ENCODE measurements at places on chromosomes 13 and 19.
A peak's percentile ranks its signal among the peaks of the same experiment; 100 is the strongest.

DNA sequence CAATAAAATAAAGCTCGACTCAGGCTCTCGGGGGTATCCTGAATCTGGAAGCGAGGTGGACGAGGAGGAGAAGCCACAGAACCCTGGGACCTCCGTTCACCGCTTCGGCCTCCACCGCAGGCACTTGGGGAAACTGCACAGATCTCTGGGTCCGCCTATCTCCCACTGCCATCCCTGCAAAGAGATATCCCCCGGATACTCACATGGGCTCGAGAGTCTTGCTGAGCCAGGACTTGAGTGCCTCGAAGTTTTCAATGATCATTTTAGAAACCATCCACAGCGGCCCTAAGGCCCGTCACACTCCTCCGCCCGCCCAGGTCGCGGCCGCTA is 589 bp downstream of the RBM26 start:
- no peak for DNase-seq

GRCh38 chr13:30499338-30499737 is 33.6 kb upstream of the HMGB1 start:
- no peak for DNase-seq

- DNase-seq = no peak
Measured at GRCh38 chr13:114341003-114341777, 26.9 kb downstream of the CHAMP1 start.

GRCh38 chr19:55528030-55528803 is 8.7 kb downstream of the SBK2 start:
- DNase-seq = peak; percentile 84

DNA sequence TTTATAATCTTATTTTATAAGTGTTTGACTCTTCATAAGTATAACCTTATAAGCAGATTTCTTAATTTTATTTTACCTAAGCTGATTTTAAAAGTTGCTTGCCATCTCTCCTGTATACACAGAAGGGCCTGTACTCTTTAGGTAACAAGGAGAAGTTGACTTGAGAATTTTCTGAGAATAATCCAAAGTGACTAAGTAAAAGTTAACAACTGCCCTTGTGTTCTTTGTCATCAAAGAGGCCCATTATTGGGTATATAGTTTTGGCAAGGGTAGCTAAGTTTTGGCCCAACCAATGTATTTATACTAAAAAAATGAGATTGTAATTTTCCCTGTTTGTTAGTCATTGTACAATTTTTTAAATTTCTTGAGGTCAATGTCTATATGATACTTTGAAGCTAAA is 3.2 kb downstream of the LCP1 start:
- DNase-seq = no peak

DNA sequence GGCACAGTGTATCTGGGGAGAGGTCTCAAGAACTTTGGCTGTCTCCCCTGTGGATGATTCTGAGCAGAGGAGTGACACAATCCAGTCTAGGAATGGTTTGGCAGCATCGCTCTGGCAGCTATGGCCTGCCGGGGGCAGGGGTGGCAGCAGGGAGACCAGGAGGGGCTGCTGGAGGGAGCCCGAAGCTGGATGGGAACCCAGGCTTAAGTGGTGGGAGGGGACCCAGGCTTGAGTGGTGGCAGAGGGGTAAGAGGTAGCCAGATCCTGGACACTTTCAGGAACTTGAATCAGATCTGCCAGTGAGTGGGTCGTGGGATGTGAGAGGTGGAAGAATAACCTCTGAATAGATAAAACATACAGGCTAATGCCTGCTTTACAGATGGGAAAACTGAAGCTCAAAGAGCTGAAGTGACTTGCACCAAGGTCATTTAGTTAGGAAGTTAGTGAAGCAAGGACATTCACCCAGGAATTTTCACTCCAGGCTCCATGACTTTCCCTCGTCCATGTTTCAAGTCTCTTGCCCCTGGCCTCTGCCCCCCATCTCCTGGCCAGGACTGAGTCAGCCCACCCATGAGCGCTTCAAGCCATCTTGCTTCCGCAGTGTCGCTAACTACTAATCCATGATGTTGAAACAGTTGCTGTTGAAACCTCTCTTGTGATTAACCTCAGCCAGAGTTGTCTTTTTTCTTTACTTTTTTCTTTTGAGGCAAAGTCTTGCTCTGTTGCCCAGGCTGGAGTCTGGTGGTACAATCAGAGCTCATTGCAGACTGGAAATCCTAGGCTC is 29.9 kb upstream of the C1QTNF9 start:
- no peak for DNase-seq

- DNase-seq = no peak
Measured at GRCh38 chr19:39192846-39193245, 3.9 kb upstream of the NCCRP1 start.

DNA sequence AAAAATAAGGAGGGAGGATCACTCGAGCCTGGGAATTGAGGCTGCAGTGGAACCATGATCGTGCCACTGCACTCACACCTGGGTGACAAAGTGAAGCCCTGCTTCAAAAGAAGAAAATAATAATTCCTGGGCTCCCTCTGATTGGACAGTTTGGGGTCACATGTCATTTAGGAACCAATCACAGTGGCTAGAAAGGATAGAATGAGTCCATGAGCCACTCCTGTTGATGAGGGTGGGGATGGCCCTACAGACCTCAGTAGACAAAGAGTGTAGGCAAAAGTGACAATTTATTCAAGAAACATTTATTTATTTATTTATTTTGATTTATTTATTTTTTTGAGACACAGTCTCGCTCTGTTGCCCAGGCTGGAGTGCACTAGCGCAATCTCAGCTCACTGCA is 26.8 kb upstream of the ADGRE5 start:
- DNase-seq = no peak

DNA sequence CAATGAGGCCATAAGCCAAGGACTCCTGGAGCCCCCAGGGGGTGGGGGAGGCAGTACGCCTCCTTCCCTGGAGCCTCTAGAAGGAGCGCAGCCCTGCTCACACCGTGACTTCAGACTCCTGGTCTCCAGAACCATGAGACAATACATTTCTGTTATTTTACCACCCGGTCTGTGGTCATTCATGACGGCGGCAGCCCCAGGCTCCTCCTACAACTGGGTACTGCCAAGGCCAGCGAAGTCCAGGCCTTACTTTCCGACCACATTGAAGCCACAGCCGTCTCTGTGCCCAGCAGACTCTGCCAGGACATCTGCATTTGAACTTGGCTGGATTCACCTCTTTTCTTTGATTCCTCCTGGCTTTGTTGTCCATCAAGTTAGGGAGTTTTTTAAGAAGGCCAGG is 10.5 kb downstream of the GNG7 start:
- no peak for DNase-seq

- no peak for DNase-seq
Measured at GRCh38 chr19:50371914-50372475, 4.3 kb upstream of the NR1H2 start.

- no peak for DNase-seq
Measured at GRCh38 chr19:39448271-39448670, 2.9 kb downstream of the SUPT5H start.

GRCh38 chr19:50844296-50844935 is 10.3 kb upstream of the KLK3 start:
- no peak for DNase-seq

DNA sequence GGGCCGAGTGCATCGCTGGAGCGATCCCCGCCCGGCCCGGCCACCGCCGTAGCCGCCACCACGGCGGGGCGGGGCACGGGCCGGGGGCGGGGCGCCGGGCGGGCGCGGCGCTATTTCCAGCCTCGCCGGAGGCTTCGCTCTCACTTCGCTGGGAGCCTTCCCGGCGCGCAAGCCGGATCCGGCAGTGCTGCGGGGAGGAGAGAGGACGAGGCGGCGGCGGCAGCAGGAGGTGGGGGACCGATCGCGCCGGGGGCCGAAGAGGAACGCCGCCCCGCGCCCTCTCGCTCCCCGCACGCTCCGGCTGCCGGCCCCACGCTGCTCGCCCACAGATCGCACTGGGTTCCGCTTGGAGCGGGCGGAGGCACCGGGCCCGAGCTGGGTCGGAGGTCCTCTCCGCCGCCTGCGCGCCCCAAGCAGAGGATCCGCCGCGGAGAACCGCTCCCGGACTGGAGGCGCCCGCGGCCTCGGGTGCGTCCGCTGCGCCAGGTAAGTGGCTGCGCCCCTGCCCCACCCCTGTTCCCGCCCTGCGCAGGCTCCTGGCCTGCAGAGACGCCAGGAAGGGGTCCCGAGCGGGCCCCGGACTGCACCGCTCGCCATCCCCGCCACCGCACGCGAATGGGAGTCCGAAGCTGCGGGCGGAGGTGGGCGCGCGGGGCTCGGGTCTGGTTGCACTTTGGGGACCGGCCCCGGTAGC is at the start of gene CHST8:
TSS of gene CHST8 (plus strand) at position 143 of the 694 bp plus-strand sequence. CDS start 67,309 bp downstream, outside the sequence.
- DNase-seq = no peak

DNA sequence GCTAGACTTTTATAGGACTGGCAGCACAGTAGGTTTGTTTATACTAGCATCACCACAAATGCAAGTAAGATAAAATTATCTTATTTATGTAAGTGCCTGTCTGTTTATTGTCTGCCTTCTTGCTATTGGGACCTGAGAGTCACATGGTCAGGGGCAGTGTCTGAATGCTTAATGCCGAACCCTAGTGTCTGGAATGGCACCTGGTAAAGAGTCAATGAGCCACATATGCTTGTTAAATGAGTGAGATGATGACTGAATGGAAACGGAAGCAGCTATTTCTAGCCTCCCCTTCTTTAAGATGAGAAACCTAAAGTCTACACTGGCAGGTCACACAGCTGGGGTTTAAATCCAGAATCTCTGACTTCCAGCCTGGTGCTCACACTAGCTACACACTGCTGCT is 92.2 kb downstream of the STOML3 start:
- no peak for DNase-seq

GRCh38 chr13:40540328-40541044 is 126.0 kb downstream of the FOXO1 start:
- no peak for DNase-seq

DNA sequence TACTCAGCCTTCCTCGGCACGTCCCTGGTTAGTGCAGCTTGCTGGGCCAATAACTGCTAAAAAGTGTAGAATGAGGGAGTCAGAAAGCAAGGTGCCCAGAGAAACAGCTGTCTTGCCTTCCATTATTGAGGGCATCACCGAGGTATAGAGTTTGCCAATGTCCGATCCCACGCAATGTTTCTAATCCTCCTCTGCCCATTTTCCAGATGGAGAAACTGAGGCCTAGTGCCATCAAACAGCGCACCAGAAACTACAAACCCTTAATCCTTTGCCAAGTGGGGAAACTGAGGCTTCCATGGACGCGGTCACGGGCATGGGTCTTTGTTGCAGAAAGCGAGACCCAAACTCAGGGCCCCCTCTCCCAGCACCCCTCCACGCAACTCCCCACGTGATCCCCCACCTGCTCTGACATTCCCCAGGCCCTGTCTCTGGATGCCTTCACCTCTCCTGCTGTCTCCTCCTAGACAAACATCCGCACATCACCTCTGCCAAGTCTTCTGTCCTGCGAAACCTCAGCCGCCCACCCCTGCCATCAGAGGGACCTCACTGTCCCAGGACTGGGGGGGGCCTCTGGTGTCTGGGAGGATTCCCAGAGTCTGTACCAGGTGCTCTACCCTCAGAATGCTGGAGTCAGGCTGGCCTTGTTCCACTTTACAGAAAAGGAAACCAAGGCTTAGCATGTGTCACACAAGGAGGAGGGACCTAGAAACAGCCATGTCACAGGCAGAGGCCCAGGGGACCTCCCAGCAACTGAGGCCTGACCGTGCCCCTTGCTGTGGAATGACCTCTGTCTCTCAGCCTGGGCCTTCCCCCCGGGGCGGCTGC is 930 bp upstream of the PDE4C start:
- DNase-seq = no peak

- DNase-seq = no peak
Measured at GRCh38 chr13:79541426-79542049, 60.6 kb downstream of the NDFIP2 start.

DNA sequence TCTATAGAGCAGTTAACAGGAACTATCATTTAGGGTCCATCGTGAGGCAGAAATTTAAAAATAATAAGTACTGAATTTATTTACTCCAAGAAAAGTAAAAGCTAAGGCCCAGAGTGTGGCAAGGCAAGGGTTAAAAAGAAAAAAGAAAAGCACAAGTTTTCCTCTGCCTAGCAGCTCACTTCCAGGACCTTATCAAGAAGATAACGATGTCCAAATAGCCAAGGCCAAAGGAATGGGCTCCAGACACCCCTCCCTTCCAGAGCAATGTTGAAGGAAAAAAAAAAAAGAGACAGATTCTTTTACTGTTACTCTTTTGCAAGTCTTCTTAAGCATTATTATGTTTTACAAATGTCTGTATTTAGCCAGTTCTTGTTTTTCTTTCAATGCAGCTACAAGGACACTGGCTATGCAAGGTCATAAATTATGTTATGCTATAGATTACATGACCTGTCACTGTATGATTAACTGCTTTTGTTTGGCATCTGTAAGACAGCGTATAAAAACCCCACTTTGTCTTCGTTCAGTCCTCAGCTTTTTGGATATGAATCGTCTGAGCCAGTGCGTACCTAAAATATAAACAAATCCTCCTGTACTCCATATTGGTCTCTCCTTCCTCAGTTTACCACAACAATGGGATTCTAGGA is 2.9 kb upstream of the ZNF700 start:
- DNase-seq = no peak

GRCh38 chr13:70960841-70961443 is 852.7 kb upstream of the KLHL1 start:
- no peak for DNase-seq

DNA sequence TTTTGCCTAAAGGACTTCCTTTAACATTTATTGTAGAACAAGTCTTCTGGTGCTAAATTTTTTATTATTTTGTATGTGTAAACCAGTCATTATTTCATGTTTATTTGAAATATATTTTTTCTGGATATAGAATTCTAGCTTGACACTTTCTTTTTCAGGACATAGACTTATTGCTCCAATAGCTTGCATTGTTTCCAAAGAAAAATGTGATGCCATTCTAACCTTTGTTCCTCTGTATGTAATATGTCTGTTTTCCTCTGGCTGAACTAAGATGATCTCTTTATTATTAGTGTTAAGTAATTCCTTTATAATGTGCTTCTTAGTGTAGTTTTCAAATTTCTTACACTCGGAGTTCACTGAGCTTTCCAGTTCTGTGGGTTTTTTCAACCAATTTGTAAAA is 174.1 kb upstream of the STARD13 start:
- DNase-seq = no peak

DNA sequence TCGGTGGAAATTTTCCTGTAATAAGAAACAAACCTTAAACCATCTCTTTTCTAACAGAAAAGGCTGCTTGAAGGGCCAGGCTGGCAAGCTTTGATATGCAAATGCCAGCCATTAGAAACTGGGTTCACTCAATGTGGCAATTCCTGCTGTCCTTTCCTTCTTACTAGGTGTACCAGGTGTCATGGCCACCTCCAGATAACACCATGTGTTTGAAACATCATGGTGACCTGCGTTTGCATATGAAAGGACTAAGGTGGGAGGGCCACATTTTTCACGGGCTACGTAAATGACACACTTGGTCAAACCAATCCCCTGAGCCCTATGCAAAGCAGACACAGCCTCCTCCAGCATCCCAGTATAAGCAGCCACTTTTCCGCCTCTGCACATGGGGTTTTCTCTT is 789.1 kb upstream of the SLITRK5 start:
- DNase-seq = no peak

DNA sequence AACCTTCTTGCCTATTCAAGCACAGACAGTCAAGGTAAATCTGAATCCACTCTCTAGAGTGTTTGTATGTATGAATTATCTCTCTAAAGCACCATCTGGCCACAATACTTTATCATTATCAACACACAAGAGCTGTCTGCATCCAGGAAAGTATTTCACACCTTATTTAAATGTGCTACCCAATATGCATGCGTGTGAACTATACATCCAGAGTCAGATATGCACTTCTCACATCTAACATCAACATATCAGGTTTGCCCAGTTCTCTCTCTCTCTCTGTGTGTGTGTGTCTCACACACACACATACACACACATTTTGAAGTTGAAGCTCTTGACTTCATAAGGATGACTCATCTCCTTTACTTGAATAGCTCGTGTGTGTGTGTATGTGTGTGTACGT is 697.5 kb upstream of the PCDH20 start:
- no peak for DNase-seq

GRCh38 chr19:1252821-1253513 is 4.6 kb downstream of the MIDN start:
- DNase-seq = no peak
